ENCODE measurements at places on chromosomes 1 and 21.

GRCh38 chr1:180166436-180166800, 11.7 kb downstream of the QSOX1 start:
- no peak for DNase-seq

GRCh38 chr1:235883261-235883927, 16.7 kb upstream of the LYST start:
- DNase-seq = no peak

DNA sequence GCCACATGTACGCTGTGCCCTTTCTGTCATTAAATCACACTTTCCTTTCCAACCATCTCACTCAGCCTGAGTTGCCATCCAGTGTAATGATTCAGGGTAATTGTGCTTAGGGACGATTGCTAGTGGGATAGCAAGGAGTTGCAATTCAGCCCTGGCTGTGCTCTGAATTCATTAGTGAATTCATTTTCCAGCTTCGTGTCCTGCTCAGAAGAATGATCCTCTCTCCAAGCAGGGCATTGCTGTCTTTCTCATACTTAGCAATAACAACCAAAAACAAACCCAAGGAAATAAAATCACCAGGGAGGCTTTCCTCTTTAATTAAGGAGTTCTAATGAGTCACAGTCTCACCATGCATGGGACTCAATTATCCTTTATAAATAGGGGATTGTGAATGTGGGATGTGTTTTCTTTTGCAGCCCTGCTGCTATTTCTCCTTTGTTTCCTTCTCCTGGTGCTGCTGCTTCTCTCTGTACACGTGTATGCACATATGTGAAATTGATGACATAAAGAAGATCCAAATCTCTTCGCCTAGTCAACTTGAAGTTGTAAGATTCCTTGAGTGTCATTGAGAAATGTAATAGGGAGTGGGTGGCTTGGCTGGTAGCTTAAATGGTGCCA, 167.0 kb downstream of the TSEN15 start:
- DNase-seq = no peak

DNA sequence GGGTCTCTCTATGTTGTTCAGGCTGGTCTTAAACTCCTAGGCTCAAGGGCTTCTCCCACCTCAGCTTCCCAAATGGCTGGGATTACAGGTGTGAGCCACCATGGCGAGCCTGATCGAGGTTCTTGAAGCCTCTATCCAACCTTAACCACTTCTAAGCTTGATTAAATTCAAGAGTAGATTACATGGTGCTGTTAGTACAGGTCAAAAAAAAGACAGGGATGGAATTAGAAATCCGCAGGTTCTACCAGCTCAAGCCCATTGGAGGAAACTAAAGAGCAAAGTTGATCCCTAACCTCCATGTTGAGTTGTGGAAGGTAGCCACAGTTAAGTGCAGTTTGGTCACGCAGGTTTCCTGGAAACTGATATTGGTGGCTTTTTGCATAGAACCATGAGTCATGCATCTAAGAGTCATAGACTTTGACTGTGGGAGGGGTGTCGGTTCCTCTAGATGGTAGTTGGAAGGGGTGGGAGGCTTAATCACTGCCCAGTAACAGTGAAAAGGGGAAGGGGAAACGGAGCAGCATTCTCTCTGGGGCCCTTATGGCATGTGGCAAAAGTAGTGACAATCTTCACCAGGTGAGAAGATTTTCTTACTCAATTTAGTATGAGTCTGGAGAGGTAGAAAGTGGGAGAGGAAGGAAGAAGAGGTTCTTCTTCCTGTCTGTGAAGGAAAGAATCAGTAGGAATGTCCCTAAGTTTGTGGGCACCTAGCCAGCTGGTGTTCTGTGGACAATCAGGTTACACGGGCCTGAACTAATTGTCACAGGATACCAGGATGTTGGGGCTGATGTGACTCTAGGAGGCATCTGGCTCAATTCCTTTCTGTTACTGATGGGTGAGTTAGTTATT, 7.0 kb downstream of the CD53 start:
- DNase-seq = peak; percentile 81
